Left ventricle myocardium superior (tissue), 1 donor: ENCODE measurements at places on chromosomes 12 and 14. TPM values are rescaled to one million over a fixed set of nuclear protein-coding genes. Genes with fewer than 3 reads are reported as not detected.

Gene SLC8A3
- 0.12 TPM for total RNA-seq

Gene OR6S1
- total RNA-seq: not detected

Gene GPN3
- total RNA-seq: 27.5 TPM

Gene FBLN5
- 61.7 TPM for total RNA-seq

Gene TMEM132C
- 1.0 TPM for total RNA-seq

Gene TMEM233
- 0.25 TPM for total RNA-seq
